ENCODE measurements at places on chromosomes 5 and 9. TPM values are rescaled to one million over a fixed set of nuclear protein-coding genes. Genes with fewer than 3 reads are reported as not detected.

- DNase-seq = no peak
Measured at GRCh38 chr5:163172540-163173338, 264.7 kb upstream of the CCNG1 start.

DNA sequence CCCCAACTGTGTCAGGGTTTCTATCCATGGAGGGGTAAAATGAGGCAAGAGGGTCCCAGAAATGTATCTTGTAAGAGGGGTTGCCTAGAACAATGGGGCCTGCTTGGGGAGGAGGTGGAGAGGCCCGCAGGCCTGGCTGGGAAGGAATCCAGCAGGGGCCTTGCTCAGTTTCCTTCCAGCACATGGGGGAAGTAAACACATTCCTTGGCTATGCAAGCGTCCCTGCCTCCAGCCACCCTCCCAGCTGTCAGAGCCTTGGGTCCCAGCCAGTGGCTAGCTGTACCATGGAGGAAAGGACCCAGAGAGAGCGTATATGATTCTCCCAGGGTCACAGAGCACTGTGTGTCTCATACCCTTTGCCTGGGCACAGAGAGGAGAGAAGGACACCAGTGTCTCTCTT lies 71.1 kb upstream of the IL17B start:
- no peak for DNase-seq

Gene CCL27
- 0.43 TPM for total RNA-seq

Gene C9
- total RNA-seq = 0.11 TPM

Gene SPINK7
- total RNA-seq = not detected

All from activated T-cell treated with anti-CD3 and anti-CD28 coated beads, Interleukin-2, amount 50 U/mL, for 4 hours (primary cell).